ENCODE measurements at places on chromosomes 3 and 15. TPM values are rescaled to one million over a fixed set of nuclear protein-coding genes. Genes with fewer than 3 reads are reported as not detected.

The SCAMP5 gene
- 14.0 TPM for total RNA-seq

The ATP2B2 gene
- 0.24 TPM for total RNA-seq

The EEF1AKMT4 gene
- 12.2 TPM for total RNA-seq

The POC1A gene
- 15.5 TPM for total RNA-seq

The TGM5 gene
- total RNA-seq, result not detected
